ENCODE measurements at places on chromosomes 7 and 10.

GRCh38 chr10:129156406-129156805 is 310.6 kb upstream of the MGMT start:
- DNase-seq = no peak

GRCh38 chr7:30971440-30971839 is 7.7 kb downstream of the GHRHR start:
- no peak for DNase-seq

DNA sequence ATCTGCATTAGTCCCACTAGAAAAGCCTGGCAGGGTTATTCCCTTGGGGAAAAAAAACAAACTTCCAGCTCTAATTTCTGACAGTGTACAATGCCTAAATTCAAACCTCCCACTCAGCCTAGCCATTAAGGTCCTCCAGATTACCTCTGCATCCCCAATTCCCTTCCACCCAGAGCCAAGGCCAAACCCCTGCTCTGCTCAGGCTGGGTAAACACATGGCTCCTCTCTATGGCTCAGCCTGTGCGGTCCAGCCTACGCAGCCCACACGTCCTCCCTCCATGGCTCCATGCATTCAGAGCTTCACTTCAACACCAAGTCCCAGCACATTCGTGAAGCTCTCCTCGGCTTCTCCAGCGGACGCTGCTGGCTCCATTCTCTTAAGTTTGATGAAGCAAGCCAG is 5.2 kb downstream of the DLG5 start:
- DNase-seq = no peak

- no peak for DNase-seq
Measured at GRCh38 chr7:17952387-17952786, 12.1 kb upstream of the SNX13 start.

DNA sequence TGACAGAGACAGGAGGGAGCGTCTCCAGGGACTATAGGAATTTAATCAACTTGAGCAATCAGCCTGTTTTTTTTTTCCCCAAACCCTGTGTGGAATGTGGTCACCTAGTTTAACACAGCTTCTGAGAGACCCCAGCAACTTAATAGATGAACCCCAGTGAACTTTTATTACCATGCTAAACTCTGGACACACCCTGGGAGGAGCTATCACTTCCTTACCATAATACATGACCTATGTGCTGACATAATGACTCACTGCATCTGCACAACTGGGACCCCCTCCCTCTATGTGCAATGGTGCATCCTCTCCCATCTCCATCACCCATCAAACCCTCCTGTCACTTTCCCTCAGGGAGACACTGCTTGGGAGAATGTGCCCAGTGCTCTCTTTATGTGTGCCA is 83.7 kb downstream of the EPC1 start:
- DNase-seq = no peak

DNA sequence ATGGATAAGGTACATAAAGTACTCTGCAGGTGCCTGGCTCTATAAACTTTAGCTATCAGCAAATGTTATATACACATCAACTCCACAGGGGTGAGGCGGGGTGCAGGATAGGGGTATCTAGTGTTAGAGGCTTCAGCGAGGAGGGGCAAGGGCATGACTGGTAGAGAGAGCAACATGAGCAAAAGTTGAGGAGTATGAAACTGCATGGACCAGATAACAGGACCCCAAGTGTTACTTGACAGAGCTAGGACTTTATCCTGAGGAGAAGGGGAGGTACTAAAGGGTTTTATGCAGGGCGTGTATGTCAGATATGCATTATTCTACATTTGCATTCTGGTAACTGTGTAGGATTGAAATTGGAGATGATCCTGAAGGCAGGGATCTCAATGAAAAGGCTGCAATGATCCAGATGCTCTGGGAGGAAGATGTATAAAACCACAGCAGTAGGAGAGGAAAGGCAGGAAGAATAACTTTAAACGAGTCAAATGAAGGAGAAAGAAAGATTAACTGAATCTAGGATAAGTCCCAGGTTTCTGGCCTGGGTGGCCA is 109.8 kb upstream of the FAM133B start:
- DNase-seq = no peak

- no peak for DNase-seq
Measured at GRCh38 chr7:133863362-133864061, 263.6 kb upstream of the LRGUK start.

- DNase-seq = no peak
Measured at GRCh38 chr10:31635415-31636065, 293.1 kb downstream of the ARHGAP12 start.

DNA sequence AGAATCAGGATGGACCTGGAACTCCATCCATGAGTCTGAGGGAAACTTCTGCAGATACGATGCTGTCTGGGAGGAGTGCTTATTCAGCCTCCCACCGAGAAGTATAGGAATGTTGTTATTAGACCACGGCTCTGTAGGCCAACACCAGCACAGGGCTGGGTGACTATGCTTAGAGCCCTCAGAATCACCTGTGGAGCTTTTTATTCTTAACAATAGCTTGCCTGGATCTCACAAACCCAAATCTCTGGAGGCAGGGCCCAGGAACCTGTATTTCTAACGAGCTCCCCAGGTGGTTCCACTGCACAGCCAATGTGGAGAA is 55.6 kb upstream of the ARID5B start:
- no peak for DNase-seq

DNA sequence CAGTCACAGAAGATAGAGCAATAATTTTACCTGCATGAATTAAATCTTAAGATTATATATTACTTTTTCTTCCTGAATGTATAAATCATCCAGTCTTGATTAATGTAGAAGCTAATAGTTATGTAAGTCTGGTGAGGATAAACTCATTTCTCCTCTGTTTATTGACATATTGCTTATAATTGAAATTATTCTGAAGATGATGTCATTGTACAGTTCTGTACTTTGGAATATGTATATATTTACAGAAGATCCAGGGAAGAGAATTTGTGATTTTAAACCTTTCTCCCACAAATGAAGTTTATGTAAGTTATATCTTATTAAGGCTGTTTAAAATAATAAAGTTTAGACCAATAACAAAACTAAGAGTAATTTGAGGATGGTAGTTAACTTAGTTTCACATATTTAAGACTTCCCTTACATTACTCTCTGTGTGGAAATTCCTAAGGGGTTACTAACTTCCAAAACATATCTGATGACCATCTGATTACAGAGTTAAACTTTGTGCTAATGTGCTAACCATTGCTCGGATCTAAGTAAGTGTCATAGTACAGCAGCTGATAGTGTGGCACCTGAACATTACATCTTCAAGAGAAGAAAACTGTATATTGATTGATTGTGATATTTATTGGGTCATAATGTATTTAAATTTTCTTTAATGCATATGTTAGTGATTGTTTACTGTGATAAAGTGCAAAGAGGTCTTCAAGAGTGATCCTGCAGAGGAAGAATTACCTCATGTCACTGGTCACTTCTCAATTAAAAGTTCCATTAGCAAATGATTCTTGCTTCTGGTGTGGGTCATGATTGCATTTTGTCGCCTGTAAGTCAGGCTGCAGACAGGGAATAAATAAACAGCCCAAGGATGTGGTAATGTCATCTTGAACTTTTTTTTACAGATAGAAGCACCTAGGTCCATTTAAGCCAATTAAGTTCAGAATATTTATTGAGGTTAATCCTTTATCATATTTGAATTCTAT is 96.9 kb downstream of the UBE3C start:
- no peak for DNase-seq

DNA sequence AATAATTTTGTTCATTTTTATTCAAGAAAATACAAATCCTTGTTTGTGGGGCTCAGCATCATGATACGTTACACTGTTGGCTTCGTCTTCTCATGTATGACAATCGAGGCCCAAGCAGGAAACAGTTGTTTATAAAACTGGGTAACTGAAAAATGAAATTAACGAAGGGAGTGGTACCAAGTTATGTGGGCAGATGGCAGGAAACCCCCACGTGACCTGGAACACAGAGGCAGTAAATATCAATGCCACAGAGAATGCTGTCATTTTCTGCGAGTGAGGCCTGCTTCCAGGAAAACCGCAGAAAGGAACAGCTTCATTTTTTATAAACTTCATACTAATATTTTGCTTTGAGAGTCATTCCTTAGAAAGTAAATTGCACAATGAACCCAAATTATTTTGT is 201.0 kb upstream of the ADARB2 start:
- DNase-seq = no peak

- DNase-seq = no peak
Measured at GRCh38 chr10:65341323-65341925, 1584.4 kb upstream of the LRRTM3 start.

DNA sequence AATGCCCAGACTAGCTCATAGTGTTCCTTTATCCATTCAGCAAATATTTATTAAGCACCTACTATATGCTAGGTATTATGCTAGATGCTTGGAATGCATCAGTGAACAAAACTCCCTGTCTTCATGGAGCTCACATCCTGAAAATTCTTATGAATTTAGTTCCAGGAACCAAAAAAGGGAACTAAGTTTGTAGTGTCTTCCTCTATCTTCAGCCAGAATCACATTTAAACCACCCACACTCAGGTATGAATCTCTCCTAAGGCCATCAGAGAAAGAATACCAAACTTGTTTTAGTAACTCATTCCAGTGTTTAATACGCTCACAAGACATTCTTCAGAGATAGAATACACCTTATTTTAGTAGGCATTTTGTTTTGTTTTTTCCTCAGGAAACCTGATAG is 10.1 kb upstream of the EGR2 start:
- DNase-seq = no peak

DNA sequence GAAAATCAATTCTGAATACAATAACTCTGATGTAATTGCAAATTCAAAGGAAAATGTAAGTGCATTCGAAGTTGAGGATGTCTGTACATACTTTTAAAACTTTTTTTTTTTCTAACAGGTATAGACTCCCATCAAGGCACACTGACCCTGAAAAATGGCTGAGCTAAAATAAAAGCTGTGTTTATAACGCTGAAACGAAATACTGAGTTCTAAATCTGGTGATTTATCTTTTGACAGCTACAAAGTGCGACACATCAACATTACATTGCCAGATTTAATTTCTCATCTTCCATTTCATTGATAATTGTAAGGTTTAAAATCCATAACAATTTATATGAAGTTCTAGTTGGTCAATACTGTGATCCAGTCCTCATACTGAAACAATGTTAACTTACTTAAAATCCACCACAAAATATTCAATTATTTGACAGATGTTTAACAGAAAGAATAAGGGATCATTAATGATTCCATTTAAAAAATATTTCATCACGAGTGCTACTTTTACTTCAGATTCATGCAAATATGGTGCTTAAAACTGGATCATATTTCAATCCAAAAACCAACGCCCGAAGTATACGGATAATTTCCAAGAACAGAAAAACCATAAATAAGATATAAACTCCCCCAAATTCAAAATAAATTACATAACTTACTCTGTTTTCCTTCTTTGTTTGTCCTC is 1.4 kb downstream of the RAB11FIP2 start:
- DNase-seq = no peak

- DNase-seq = no peak
Measured at GRCh38 chr7:738723-739454, 11.8 kb upstream of the PRKAR1B start.

DNA sequence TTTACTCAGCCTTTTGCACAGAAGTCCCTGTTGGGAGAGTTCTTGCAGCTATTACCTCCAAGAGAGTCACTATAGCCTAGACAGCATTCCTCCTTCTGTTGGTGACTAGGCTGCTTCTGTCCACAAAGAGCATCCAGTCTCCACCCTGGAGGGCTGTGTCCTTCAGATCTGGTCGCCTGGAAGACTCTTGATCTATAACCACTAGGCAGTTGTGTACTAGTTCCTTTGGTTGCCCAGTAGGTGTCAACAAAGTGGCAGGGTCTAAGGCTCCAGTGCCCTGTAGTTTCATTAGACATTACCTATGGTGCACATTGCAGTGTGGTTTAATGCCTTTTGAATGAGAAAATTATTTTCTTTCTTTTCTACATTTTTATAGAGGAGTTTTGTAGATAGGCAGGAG is 11.3 kb upstream of the AKR1C2 start:
- no peak for DNase-seq

DNA sequence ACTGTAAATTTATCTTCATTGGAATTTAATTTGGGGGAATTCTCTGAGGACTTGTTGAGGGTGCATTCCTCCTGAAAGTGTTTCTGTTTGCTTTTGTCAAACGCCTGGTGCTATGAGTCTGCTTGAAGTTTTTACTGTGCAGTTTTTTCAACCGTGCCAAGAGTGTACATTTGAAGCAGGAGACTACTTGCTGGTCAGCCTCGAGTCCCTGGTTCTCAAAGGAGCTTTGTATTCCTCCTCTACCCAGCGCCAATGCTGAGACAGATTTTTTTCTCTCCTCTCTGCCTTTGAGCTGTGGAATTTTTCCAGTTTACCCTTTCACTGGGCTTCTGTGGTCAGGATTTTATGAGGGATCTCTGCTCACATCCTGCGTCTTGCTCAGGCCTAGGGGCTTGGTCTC is 62.1 kb downstream of the NPY start:
- DNase-seq = no peak

- DNase-seq = no peak
Measured at GRCh38 chr7:128739990-128740682, 977 bp downstream of the CALU start.

DNA sequence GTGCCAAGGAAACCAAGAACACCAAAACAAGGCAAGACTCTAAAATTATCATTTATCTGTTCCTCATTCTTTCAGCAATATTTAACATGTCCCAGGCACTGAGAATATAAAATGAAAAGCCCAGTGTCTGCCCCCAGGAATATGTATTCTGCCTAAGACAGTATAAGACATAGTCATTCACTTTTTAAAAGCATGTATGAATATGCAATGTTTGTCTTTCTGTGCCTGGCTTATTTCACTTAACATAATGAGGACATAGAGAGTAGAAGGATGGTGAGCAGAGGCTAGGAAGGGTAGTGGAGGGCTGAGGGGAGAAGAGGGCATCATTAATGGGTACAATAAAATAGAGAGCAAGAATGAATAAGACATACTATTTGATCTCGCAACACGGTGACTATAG is 44.6 kb upstream of the BET1 start:
- no peak for DNase-seq

DNA sequence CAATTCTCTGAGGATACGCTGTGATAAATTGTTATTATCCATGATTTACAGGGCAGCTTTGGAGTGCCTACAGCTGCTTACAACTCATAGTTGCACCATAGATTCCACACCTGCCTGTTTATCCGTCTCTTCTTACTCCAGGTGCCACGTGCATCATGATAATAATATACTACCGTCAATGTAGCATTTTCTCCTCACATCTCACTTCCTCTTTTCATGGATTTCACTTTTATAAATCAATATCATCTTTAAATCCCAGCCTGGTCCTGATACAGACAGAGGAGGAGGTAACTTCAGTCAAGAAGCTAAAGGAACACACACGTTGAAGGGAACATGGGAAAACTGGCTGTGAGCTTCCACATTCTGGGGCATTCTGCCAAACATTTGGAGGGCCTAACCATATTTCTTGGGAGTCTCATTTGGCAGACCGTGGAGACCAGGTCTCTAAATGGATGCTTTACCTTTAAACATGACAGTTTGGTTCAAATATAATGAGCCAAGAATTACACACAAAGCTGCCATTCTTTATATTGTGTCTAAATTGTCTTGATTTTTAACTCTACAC is 2.4 kb downstream of the CH25H start:
- no peak for DNase-seq
